ENCODE measurements at places on chromosomes 11 and 22. TPM values are rescaled to one million over a fixed set of nuclear protein-coding genes. Genes with fewer than 3 reads are reported as not detected.
A peak's percentile ranks its signal among the peaks of the same experiment; 100 is the strongest.

GRCh38 chr11:34266090-34266912 is 91.5 kb downstream of the ABTB2 start:
- no peak for DNase-seq

DNA sequence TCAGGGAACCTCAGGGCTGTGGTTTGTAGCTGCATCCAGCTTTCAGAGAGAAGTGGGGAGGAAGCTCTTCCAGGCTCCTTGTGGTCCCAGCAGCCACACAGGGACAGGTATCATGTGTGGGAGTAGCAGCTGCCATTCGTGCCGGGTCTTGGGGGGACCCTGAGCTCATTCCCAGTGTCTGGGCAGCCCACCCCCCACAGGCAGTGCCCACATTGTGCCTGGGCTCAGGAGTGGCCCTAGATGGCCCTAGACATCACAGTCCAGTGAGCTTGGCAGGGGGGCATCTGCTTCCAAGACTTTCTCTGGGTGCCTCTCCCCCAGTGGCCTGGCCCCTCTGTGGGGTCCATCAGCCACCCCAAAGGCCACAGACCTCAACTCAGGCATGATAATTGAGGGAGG is 619.7 kb downstream of the BRD1 start:
- DNase-seq: peak; percentile 64

DNA sequence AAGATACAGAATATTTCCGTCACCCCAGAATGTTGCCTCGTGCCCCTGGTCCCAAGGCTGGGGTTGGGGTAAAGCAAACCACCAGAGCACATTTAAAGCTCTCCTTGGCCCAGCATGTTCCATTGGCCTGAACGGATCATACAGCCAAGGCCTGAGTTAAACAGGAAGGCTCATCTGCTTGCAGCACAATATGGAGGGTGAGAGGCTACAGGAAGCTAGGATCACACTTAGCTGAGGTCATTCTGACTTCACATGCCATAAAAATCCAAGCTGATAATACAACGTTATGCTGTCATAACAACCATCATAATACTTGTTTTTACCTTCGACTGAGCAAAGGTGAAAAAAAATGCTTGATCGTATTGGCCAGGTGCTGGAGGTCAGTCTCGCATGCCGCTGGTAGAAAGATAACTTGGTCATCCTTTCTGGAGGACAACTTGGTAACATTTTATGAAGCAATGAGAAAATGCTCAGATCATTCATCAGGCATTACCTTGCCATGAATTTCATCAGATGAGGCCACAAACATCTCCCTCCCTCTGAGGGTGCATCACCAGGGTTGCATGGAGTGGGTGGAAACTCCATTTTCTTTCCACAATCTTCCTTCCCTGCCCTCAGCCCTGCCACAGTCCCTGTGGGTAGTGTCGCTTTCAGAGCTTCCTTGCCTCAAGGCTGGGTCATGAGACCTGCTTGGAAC is 31.9 kb upstream of the RTL6 start:
- DNase-seq: peak; percentile 14

DNA sequence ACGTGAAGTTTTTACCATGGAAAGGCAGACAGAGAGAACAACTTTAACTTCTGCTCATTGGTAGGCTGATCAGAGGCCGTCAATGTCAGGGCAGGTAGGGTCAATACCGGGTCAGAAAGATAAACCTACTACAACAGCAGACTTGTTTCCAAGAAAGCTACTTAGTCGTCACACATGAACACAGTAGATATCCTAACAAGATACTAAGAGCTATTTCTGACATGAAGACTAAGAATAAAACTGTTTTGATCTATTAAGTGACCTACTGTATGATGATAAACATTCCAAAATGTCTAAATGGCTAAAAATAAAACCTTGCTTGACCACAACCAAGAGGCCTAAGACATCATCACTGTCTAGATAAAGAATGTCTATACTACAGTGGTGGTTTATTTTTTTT is 231.3 kb downstream of the CADM1 start:
- DNase-seq: no peak

The HOATZ gene
- not detected for total RNA-seq

The SLC22A12 gene
- total RNA-seq: not detected

The SYT8 gene
- total RNA-seq: not detected
